ENCODE measurements at places on chromosomes 6 and 20.

GRCh38 chr20:3223994-3224680 is 14.8 kb downstream of the ITPA start:
- no peak for DNase-seq

- no peak for DNase-seq
Measured at GRCh38 chr20:35791821-35792220, 20.0 kb downstream of the PHF20 start.

GRCh38 chr6:32565511-32565910 is 24.1 kb downstream of the HLA-DRB1 start:
- DNase-seq = no peak

DNA sequence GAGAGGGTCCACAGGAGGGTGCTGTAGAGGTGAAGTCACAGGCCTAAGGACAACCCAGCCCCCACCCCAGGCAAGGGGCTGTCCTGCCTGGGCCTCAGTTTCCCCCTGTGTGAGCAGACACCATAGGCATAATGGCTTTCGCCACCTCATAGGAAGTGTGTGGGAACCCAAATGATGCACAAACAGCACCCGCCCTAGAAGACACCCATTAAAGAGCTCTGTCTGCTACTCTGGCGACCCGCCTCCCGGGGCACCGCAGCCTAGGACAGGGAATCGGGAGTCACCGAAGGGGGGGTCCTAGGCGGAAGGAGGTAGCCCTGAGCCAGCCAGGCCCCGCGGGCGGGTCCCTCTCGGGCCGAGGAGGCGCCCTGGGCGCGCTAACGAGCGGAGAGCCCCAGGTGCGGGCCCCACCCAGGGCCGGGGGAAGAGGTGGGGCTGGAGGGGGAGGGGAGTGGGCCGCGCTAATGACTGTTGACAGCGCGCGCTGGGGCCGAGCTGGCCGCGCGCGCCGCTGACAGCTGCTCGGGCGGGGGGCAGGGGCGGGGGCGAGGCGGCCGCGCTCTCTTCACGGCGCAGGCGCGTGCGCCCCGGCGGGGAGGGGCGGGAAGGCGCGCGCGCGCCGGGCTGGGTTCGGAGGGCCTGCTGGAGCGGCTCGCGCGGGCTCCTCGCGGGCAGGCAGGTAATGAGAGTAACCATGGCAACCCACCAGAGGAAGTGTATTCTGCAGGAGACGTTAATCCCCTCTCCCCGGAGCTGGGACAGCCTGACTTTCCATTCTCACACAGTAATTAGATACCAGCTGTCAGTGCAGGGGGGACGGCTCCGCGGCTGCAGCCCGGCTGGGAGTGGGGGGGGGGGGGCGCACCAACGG is 48.9 kb downstream of the NOL4L start:
- DNase-seq = no peak

GRCh38 chr6:137489046-137490005 is 4.9 kb downstream of the OLIG3 start:
- DNase-seq = no peak

- DNase-seq = no peak
Measured at GRCh38 chr6:2655844-2656433, 94.8 kb downstream of the MYLK4 start.

DNA sequence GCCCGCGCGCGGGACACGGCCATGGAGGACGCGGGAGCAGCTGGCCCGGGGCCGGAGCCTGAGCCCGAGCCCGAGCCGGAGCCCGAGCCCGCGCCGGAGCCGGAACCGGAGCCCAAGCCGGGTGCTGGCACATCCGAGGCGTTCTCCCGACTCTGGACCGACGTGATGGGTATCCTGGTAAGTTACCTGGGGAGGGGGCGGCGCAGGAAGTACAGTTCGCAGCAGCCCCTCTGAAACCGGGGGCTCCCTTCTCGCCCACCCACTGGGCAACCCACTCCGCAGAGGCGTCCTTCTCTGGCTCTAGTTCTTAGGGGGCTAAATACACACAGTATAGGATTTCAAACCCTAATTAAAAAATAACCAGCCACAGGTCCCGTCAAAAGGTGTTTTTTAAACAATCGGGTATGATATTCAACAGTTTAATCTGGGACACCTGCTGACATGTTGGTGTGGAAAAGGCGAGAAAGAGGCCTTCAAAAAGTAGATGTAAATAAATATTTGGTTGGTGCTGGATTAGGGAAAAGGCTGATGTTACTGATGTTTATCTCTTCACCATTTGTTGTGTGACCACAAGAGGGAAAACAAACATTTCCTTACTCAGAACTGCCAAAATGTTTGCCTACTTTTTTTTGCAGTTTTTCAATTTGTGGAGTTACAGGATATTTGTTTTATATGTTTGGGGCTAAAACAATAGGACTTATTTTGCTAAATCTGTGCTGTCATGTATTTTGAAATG is 577 bp downstream of the SASH1 start:
- DNase-seq = no peak

DNA sequence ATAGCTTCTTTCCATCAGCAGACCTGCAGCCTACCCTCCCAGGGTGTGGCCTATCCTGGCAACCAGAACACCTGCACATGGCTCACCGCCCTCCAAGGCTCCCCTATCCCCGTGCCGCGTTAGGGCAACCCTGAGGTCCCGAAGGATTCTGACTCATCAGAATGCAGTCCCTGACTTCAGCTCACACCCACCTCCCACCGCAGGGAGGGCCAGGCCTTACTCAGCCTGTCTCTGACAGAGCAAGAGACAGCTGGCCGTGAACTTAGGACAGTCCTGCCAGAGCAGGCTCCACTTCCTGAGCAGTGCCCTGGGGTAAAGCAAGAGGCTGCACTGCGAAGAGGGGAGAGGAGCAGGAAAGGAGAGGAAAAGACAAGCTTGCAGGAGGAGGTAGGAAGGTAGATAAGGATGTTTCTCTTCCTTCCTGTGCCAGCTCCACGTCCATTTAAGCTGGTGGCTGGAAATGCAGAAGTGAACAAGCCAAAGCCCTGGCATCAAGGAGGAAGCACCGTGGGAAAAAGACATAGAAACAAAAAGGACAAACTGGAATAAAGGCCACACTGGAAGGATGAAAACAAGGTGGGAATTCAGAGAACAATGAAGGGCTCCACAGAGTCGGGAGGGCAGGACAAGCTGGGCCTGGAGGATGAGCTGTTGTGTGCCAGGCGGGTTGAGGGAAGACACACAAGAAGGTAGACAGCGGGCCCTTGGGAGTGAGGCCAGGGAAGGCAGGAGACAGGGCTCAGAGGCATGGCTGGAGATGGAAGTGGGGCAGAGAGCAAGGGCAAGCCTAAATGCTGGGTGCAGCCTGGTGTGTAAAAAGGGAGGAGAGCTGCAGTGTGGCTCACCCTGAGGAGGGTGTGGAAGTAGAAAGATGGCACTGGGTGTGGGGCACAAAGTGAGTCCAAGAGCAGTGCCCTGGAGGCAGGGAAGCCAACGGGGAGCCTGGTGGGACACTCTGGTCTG is 102.7 kb downstream of the SLC23A2 start:
- no peak for DNase-seq

- DNase-seq = no peak
Measured at GRCh38 chr6:168031411-168031971, 34.0 kb downstream of the KIF25 start.

- DNase-seq = no peak
Measured at GRCh38 chr6:143074101-143074500, 13.4 kb downstream of the AIG1 start.

DNA sequence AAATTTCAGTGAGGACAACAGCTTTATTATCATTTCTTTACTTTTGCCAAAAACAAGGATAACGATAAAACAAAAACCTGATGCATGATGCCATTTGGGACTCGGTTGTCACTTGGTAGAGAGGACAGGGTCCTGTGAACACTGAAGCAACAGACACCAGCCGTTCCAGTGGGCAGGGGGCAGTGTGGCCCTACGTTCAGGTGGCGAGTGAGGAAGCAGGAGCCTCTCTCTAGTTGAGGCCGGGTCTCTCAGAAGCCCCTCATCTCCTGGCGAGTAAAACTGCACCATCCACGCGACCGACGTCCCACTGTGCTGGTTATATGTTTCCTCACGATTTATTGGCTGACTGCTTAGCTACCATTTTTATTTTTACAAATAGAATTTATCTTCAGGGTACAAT is 231.6 kb downstream of the THBS2 start:
- DNase-seq = no peak

GRCh38 chr6:98547634-98548033 is 286.7 kb upstream of the POU3F2 start:
- DNase-seq = no peak

GRCh38 chr6:26158076-26158580 is 70.9 kb downstream of the HFE start:
- no peak for DNase-seq

GRCh38 chr20:39878809-39879208 is 810.2 kb downstream of the MAFB start:
- DNase-seq = no peak

DNA sequence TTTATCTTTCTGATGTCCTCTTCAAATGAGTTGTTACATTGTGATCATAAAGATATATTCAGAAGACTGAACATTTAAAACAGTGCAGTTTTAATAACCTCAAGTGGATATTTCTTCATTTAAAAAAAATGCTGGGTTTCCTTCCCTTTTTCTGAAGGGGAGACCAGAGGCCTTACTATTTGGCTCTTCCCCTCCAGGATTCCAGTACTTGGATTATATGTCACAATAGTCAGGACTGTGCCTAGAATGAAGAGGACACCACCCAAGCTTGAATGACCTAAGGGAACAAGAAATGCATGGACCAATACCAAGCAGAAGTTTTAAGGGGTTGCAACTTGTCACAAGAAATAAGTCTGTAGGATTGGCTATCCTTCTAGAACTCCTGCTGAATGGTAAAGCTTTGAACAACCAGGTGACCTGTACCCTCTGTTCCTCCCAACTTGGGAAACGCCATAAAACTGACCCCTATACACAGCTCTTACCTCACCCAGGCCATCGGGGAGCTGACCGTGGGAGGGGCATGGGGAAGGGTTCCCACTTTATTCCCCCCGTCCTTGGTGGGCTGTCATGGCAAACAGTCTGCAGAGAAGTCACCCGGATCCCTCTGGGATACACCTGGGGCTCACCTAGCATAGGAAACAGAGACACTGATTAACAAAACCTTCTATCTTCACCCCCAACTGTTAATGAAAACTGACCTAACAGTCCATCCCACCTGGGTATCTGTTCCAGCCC is 2.0 kb downstream of the FRS3 start:
- DNase-seq = no peak

GRCh38 chr6:1144842-1145767 is 166.8 kb upstream of the FOXQ1 start:
- no peak for DNase-seq

DNA sequence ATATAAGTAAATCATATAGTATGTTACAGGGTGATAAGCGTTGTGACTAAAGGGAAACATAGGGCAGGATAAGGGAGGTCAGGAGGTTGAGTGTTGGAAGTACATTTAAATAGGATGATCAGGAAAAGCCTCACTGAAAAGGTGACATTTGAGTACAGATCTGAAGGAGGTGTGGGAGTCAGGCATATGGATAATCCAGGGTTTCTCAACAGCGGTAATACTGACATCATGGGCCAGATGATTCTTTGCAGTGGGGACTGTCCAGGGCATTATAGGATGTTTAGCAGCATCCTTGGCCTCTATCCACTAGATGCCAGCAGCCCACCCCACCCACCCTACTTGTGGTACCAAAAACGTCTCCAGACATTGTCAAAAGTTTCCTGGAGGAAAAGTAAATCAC is 292.6 kb upstream of the PREP start:
- DNase-seq = no peak

GRCh38 chr6:36791521-36792135 is 47.6 kb downstream of the CPNE5 start:
- no peak for DNase-seq

DNA sequence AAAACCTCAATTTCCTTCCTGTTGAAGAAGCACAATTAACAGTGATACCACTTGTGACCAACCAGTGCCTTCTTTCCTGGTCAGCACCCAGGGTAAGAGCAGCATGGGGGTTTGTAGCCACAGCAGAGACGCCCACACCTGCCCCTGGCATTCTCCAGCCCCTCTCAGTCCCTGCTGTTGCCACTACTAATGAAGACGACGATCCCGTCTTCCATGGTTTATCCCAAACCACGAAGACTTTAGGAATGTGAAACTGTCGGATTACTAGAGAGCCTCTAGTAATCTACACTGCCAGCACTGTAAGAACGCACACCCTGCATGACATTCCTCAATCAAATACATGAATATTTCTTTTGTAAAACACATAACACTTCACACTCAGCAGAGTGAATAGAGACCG is 60.0 kb downstream of the GINS1 start:
- no peak for DNase-seq

GRCh38 chr6:151440930-151441329 is 11.0 kb downstream of the RMND1 start:
- peak; percentile 23 for DNase-seq

DNA sequence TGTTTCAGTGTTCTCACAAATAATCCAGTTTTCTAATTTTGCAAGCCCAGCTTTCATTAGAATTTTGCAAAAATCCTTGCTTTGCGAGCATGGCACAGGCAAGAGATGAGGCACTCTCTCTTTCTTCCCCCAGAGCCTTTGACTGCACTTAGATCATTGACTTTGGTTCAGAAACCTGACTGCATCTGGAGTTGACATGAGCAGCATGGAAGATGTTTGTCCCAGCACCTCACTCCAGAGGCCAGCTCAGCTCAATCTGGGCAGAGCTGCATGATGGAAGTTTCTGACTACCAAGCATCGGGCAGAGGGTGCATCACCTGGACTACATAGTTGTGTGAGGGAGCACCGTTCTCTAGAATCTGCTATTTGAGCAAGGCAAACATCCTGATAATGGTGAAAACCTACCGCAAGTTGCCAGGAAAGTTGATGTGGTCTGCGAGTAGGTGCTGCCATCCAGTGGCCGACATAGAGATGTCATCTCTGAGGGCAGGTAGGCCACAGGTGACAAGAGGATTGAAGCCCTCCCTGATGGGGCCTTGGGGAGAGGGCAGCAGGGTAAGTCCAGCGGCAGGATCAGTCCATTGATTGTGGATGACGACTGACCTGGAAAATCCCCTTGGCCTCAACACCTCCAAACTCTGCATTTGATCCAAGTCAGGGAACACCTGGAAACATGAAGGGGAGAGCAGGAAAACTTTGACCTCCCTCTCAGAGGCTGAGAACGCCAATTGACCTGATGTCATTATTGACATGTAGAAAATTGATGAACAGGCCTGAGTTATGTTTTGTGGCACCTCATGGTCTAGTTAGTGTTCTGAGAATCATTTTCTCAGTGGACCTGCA is 3.8 kb upstream of the LPA start:
- no peak for DNase-seq

DNA sequence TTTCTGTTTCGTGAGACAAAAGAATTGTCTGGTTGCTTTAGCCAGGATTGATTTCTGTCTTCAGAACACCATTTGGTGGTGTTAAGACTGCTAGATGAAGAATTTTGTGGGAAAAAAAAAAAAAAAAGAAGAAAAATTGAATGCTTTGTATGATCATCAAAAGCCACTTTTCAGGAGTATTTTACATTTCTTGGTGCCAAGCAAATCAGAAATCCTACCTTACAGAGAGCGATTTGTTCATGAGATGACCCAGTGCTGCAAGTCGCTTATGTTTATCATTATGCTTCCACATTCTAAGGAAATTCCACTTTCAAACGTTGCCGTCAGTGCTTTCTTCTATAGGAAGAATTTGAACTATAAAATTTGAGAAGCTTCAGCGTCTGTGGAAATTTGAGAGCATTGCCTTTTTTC is 228.7 kb downstream of the BCKDHB start:
- DNase-seq = no peak
